ENCODE measurements at places on chromosomes 6 and 20.
A peak's percentile ranks its signal among the peaks of the same experiment; 100 is the strongest.

DNA sequence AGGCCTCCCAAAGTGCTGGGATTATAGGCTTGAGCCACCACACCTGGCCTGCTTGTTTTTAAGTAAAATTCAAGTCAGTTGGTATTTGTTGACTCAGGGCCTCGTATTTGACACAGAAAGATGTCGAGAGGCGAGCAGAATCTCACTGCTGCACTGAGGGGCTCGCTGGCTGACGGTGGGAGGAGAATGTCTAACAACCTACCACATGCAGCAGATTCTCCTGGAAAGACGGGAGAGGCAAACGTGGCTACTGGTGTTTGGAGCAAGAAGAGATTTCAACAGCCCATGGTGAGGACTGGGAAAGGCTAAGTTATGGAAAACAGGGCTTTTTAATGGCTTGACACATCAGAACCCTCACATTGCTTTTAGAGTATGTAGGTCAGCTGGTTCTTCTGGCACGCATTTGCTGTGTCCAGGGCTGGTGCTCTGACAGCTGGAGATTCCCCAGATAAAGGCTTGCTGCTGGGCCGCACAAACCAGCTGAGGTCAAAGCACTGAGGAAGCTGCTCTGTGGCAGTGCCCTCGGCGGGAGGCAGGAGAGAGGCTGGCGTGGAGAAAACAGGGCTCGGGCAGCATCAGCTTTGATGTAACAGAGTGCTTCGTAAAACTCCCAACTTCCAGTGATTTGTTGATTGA lies 84.2 kb upstream of the FRMD1 start:
- no peak for DNase-seq

GRCh38 chr6:169937389-169938261 lies 186.2 kb downstream of the ERMARD start:
- DNase-seq = no peak

DNA sequence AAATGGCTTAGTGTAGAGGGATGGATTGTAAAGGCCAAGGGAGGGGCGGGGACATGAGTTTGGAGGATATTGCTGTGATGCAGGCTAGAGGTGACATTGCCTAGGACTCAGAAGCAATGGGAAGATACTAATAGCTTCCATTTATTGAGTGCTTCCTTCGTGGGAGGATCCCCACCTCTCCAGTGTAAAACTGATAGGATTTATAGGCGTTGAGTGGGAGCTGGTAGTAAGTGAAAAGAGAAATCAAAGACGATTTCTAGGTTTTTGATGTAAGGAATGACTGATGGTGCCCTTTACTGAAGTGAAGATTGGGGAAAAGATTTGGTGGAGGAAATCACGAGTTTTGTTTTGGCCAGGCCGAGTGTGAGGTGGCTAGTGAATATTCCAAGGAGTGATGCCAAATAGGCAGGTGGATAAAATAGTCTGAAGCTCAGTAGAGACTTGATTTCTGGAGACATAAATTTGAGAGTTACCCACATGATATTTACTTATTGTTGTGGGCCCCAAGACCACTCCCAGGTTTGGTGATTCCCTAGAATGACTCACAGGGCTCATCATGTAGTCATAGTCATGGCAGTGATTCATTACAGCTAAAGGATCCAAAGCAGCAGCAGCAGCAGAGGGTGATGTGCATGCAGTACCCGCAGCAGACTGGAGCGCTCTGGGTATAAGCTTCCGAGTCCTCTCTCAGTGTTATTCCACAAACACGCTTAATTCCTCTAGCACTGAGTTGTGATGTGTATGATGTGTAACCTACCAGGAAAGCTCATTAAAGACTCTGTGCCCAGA lies 10.2 kb downstream of the RPRD1B start:
- no peak for DNase-seq

- no peak for DNase-seq
Measured at GRCh38 chr6:108707328-108707976, 140.8 kb upstream of the ARMC2 start.

DNA sequence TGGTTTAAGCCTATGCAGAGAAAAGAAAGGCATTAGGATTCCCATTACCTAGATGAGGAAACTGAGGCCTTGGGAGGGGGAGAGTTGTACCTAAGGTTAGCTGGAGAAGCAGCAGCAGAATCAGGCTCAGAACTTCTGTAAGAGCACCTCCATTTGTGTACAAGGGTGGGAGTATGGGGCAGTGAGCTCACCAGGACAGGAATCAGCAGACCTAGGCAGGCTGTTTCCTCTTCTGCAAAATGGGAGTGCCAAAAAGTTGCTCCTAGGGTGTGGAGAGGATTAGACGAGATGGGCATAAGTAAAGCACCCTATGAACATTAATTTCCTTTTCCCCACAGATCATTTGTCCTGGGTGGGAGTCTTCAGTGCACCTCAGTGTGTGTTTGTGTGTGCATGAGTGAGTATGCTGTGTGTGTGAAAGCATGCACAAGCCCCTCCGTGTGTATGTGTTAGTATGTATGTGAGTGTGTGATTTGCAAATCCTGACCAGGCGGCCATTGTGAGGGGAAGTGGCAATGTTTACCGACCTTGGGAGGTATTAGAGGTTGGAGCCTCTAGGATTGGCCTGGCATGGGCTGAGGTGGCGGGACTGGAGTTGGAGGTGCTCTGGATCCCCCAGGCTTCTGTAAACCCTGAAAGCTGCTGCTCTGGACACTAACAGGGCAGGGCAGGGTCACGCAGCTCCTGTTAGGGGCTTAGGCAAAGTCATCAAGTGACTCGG lies 78.8 kb downstream of the VEGFA start:
- DNase-seq = no peak

DNA sequence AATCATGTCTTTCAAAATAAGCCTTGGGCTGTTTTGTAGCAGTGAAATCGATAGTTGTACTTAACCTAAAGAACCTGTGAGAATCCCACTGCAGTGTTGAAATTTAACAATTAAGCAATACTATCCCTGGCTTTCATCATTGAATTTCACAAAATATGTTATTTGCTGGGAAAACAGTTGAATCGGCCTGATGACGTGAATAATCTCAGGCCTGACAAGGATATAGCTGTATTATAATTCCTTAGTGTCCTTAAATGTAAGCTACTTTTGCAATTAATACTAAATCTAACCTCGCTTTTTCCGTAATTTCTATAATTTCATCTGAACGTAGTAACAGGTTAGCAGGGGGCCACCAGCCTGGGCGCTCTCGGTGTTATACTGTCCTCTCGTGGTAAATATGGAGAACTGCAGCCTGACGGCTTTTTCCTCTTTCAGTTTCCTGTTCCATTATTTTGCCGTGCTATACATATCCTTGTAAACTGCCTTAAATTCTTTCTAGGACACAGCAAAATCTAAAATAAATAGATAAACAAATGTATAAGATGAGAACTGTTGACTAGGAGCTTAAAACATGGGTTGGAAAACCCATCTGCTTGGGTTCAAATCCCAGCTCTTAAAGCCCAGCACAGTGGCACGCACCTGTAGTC lies 24.0 kb downstream of the MTFR2 start:
- DNase-seq = peak; percentile 61

- no peak for DNase-seq
Measured at GRCh38 chr6:115830895-115831294, 229.8 kb downstream of the FRK start.

DNA sequence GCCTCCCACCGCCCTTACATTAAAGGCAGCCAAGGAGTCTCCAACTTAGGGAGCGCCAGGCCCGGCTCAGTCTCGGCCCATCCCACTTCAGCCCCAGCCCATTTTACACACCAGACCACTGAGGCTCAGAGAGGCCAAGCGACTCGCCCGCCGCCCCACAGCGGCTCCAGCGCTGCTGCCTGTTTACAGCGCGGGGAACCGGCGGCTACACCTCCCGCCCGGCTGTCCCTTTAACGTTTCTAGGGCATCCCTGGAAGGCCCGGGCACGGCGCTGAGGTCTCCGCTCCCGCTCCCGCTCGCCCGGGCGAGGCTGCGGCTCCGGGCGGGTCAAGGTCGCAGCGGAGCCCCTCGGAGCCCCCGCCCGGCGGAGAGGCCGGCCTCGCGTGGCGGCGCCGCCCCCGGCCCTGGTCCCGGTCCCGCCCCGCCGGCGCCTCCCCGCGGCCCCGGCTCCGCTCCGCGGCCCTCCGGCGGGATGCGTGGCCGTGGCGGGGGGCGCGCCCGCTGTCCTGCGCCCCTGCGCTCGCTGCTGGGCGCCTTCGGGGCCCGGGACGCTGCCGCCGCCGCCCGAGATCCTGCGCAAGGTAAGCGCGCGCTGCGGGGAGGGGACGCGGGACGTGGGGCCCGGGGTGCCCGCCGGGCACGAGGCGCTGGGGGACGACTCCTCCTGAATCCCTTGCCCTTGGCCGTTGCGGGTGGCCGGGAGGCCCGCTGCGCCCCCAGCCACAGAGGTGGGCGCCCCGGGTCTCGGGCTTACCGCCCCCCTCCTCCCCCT lies 27.1 kb upstream of the PHACTR3 start:
- no peak for DNase-seq

GRCh38 chr6:84560436-84561390 lies 203.7 kb downstream of the TBX18 start:
- no peak for DNase-seq

DNA sequence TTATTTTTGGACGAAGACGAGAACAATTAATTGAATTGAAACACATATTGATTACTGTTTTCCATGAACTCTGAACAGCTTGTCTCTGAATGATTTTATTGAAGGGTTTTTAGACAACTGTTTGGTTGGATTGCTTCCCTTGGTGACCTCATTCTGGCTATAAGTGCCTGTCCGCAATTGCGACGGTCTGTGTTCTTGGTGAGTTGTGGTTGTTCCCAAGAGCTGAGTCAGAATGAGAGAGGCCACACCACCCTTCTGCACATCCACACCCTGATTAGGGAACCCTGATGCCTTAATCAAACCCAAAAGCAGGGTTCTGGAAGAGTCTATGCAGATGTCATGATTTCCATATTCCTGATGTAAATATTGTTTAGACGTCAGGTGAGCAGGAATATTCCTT lies 747.0 kb downstream of the PTPRT start:
- no peak for DNase-seq

GRCh38 chr6:168208854-168209253 lies 110.7 kb downstream of the DACT2 start:
- DNase-seq = no peak

DNA sequence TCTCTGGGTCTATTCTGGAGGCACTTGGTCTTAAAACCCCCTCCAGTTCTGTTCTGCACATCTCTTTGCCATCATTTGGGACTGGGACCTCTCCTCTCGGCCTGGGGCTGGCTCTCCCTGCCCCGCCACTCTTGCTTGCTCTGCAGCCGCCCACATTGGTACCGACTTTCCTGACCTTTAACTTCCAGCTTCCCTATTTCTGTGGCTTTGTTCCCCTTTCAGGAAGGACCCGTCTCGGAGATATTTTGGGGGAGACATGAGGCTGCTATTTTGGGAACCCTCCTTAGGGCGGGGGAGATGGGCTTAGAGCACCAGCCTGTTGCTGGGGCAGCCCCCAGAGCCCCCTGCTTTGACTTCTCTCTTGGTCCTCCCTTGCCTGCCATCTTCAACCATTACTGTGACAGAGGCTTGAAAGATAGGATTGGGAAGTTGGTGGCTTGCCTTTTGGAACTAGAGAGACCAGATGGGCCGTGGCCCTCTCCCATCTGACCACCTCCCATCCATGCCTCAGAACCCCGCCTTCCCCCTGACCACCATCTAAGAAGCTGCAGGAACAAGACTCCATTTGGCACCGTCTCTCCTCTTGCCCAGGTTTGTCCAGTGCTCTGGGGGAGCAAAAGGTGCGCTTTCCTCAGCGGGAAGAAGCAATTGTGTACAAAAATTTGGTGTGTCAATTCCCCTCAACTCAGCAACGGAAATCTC lies 914 bp downstream of the TREM2 start:
- DNase-seq = no peak

DNA sequence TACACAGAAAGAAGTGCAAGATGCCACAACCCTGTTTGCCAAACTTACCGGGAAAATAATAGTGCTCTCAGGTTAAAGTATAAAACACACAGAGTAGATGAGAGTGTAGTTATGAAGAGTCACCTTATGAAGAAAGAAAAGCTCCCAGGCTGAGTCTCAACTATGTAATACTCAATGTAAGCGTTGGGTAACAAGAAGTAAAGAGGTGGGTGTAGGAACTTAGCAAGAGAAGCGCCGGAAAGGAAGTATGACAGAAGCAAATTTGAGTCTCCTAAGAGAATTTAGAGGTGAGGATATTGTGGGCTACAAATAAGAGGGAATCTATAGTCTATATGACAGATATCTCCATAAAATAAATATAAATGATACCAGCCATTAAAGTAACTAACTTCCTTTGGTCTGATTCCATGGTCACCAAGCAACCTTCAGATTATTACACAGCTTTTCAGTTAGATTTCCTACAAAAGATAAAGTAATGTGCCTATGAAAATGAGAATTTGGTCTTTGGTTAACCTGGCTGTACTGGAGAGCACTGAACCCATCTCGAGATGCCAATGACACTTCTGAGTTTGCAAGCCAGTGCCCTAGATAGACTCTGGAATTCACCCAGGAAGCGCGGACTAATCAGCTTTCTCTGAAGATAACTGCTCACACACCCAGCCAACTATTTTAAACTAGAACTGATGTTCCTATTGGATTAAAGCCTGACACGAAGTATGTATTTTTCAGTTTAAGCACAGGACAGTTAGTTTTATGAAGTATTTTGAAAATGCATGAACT lies 1.8 kb downstream of the TUBE1 start:
- no peak for DNase-seq

DNA sequence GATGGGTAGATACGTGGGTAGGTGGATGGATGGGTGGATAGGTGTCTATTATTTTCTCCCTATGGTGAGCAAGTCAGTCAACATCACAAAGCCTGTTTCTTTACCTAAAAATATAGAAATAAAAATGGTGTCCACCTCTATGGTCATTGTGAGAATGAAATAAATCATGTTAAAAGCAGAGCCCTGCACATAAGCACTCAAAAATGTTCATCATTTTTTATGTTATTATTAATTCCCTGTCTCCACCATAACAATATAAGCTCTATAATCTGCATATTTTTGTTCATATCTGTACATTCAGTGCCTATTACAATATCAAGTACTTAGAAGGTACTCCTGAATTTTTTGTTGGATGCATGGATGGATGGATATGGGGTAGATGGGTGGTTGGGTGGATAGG lies 177.6 kb downstream of the ZMYND8 start:
- DNase-seq = no peak

DNA sequence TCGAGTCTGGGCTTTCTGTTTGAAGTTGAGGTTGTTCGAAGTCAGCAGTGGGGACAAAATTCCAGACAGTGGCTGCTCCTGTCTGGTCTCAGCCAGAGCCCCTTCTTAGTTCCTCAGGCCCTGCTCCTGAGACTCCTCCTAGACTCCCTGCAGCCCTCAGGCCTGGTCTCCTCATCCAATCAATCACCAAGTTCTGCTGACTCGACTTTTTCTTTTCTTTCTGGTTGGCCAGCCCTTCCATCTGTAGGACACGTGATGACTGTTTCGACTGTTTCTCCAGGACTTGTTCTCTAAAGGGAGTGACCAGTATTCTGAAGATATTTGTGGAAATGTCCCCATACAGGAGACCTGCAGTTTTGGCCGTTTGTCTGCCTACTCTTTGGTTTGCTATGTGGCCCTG lies 19.5 kb downstream of the PPP1R3G start:
- DNase-seq = no peak

DNA sequence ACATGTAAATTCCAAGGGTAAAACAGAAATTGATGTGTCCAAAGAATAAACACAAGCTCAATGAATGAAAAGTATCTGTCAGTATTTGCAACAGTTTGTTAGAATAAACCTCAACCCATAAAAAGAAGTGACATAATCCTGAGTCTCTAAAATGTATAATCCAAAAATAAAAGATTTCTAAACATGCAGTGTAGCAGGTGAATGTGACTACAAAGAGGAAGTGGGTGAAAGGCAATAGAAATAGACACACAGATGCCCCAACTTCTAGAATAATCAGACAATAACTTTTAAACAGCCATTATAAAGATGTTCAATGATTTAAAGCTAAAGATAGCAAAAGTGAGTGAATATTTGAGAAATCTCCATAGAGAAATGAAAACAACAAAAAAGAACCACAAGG lies 1009.2 kb upstream of the GJE1 start:
- DNase-seq = no peak

All from CD4-positive, alpha-beta T cell treated with Interleukin-1 beta for 1 hour (primary cell).